Iris pigment epithelial cell (primary cell): ENCODE measurements at places on chromosomes 5 and 9.

GRCh38 chr9:30630459-30630858 lies 1754.0 kb upstream of the ACO1 start:
- no peak for DNase-seq

GRCh38 chr5:6734781-6735180 lies 21.5 kb downstream of the TENT4A start:
- DNase-seq: no peak

DNA sequence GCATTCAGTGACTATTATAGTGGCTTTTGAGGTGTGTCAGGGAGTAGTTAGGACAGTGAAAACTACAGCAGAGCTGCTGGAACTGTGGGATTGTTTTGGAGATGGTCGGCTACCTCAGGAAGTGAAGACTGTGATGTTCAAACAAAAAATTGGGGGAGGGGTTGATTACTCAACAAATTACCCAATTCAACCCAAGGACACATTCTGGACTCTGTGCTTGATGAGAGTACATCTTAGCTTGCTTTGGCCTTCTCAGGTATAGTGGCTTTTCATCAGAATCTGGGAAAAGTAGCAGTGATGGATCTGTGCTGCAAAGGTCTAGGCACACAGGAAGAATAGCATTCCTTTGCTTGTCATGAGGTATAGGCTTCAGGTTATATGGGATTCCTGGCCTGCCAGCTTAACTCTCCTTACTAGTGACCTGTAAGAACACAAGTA lies 47.0 kb downstream of the SLC44A1 start:
- DNase-seq: no peak

DNA sequence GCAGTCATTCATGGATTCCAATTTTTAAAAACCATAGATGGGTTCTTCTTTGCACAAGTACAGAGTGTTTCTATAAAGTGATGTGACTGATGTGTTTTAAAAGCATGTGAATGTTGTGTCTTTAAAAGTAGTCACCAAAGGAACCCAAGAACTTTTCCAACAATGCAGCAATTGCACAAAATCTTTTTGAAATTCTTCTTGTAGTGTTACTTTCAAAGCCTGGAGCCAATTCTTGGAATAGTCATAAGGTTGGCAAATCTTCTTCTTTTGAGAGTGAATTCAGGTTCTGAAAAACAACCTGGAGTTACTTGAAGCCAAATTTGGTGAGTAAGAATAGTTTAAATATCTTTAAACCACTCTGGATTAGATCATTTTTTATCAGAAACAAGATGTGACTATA lies 10.5 kb downstream of the GRAMD2B start:
- peak; percentile 72 for DNase-seq

- no peak for DNase-seq
Observed at GRCh38 chr5:68443091-68443490, 227.5 kb downstream of the PIK3R1 start.

DNA sequence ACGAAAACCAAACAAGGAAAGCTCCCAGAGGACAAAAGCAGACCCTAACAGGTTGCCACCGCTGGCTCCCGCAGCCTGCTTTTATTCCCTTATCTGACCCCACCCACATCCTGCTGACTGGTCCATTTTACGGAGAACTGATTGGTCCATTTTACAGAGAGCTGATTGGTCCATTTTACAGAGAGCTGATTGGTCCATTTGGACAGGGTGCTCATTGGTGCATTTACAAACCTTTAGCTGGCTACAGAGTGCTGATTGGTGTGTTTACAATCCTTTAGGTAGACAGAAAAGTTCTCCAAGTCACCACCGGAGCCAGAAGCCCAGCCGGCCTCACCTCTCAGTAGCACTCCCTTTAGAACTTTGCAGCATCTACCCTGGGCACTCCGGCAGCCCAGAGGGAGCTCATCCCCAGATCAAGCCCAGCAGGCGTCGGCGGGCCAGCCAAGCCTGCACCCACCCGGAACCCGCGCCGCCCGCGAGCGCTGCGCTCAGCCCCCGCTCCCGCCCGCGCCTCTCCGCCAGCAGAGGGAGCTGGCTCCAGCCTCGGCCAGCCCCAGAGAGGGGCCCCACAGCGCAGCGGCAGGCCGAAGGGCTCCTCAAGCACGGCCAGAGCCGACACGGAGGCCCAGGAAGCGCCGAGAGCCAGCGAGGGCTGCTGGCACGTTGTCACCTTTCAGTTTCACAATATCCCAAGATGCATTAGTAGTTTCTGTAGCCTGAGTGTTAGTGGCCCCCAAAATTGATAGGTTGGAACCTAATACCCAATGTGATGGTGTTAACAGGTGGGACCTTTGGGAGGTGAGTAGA lies 35.3 kb upstream of the CLPTM1L start:
- peak; percentile 28 for DNase-seq

DNA sequence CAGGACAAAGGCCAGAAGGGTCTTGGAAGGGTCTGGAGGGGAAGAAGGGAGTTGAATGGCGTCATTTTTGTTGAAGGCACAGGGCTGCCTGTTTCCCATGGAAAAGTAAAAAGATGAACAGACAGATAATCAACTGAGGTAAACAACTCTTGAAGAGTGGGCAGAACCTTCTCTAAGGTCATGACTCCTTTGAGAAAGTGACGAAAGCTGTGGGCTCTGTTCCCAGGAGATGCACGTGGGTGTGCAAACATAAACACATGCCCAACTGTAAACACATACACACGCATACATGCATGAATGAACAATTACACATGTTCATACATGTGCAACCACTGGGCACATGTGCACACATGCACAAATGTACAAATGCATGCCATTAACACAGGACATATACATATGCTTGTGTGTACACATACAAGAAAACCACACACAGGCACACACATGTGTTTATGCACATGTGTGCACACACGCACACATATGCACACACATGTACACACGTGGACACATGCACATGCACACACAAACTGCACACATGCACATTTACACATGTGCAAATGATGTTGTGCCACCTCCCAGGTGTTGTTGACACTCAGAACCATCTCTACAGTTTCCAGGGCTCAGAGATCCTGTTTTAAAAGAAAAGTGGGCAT lies 143.3 kb downstream of the GADD45G start:
- no peak for DNase-seq

- peak; percentile 89 for DNase-seq
Observed at GRCh38 chr9:69554945-69555344, 117.2 kb downstream of the APBA1 start.

DNA sequence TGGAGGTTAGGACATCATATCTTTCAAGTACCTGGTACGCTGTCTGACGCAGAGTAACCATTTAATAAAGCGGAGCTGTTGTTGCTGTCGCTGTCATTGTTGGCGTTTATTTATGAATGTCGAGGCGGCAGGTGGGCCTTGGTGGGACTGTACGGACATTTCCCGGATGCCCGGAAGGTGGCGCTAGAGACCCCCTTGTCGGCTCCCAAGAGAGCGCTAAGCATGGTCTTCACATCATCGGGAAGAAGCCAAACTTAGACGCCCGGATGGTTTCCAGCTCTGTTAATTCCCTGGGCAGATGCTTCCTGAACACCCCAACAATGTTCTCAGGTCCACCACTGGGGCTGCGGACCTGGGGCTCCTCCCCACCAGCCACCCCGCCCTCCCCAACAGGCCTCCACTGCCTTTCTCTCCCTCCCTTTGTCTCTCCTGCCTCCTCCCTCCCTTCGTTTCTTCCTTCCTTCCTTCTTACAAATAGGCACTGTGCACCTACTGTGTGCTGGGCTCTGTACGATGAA lies 54.1 kb downstream of the DUSP1 start:
- DNase-seq: peak; percentile 85

GRCh38 chr5:160643616-160644240 lies 208.3 kb downstream of the ATP10B start:
- DNase-seq: no peak

- DNase-seq: no peak
Observed at GRCh38 chr9:81868145-81868544, 60.1 kb upstream of the SPATA31D4 start.

DNA sequence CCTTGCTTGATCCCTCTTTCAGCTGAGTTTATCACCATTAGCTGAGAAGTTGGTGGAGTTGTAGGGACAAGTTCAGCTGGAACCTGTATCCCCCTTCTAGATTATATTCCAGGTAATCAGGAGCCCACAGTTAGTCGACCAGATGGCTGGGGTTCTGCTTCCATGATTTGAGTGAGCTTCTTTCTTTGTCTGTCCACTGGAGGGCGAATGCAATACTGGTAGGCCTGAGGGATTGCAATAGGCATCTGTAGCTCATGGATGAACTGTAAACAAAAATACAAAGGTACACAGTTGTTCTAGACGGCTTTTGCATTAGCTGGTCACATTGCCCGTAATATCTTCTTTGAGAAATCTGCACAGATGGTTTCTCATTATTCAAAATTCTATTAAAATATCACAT lies 88.9 kb downstream of the PCSK5 start:
- peak; percentile 24 for DNase-seq

DNA sequence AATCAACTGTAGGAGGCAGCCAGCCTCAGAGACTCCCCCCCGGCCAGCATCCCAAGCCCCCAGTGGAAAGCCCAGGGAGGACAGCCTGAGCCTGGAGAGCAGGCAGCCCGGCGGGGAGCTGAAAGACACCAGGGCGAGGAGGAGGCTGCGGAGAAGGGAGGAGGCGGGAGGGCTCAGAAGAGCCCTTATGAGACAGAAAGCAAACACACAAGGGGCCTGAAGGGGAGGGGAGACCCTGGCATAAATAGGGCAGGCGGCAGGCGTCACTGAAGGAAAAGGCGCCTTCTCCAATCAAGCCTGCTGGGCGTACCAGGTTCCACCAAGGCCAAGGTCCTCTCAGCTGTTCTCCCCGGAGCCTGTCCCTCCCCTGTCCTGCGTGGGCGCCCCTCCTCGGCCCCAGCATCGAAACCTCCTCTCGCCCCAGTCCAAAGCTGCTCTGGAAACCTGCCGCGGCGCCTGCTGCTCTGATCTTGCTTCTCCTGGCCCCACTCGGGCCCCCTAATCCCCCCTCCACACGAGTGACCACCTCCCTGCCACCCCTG lies 1.3 kb downstream of the SLC9A3 start:
- no peak for DNase-seq

DNA sequence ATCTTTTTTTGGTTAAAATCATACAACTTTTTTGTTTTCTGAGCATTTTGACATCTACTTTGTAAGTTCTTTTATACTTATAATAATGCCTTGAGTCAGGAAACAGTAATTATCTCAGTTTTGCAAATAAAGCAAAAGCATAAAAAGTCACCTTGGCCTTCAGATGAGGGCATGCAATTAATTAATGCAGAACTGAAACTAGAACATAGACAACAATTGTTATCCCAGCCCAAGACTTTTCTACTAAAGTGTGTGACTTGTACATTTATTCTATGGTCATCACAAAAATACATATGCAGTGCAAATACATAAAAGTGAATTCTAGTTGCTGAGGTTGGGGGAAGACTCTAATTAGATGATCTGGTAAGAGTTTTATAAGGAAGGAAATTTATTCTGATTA lies 179.9 kb downstream of the ST8SIA4 start:
- DNase-seq: no peak

DNA sequence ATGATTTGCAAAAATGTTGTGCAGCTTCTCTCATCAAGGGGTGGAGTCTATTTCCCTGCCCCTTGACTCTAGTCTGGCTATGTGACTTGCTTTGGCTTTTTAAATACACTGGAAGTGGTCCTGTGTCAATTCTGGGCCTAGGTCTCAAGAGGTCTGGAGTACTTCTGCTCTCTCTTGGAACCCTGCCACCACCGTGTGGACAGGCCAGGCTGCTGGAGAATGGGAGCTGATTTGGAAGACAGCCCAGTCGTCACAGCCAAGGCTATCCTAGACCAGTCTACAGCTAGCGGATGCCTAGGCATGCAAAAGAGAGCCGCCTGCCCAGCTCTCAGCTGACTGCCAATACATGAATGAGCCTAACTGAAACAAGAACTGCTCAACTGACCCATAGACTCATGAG lies 56.7 kb upstream of the CLINT1 start:
- peak; percentile 33 for DNase-seq

DNA sequence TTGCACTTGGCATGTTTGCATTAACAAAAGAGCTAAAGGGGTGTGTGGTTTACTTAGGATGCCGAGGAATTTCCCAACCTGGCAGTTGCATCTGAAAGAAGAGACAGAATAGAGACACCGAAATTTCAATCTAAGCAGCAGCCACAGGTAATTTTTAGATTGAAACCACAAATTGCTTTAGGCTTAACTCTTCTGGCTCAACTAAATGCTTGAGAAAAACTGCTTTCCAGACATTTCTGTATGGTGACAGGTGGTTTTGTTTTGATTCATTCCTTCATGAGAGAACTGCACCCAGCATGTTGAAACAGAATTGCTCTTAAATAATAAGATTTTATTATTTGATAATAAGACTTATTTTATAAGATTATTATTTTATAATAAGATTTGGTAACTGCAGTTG lies 21.5 kb downstream of the SECISBP2 start:
- no peak for DNase-seq

DNA sequence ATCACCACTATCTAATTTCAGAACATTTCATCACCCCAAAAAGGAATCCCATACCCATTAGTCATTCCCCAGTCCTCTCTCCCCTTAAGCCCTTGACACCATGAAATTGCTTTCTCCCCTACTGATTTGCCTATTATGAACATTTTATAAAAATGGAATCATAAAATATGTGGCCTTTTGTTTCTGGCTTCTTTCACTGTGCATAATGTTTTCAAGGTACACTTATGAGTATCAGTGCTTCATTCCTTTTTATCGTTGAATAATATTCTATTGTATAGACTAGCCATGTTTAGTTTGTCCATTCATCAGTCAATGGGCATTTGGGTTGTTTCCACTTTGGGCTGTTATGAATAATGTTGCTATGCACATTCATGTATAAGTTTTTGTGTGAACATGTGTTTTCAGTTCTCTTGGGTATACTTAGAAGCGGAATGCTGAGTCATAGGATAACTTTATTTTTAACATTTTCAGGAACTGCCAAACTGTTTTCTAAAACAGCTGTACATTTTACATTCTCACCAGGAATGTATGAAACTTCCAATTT lies 40.4 kb upstream of the FGF1 start:
- peak; percentile 89 for DNase-seq

DNA sequence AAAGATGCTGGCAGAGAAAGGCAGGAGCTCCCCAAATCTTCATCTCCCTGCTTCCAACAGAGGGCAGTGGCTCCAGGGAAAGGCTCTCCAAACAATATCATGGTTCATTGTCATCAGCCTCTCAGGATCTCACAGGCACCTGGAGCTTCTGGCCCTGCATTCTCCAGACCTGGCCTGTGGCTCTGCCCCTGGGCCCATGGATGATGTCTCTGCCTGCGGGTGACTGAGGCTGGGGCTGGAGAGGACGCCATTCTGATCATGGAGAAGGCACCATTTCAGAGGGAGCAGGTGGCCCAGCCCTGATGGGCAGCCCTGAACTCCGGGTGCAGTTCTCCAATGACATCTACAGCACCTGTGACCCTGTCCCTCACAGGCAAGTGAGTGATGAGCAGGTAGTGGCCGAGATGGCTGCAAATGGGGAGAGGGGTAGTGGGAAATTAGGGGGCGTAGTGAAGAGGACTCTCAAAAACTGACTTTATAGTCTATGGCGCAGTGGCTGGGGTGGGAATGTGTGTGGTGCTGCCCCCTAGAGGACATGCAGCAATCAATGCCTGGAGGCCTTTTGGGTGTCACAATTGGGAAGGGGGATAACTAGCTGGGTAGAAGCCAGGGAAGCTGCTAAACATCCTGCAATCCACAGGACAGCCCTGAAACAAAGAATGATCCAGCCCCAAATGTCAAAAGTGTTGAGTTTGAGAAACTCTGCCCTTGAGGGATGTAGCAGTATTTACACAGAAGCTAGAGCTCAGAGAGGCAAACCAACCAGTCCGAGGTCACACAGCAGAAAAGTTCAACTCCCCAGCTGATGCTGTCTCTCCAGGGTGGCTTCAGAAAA lies 3.2 kb downstream of the SH3PXD2B start:
- DNase-seq: peak; percentile 45

- DNase-seq: no peak
Observed at GRCh38 chr9:114350636-114351401, 21.1 kb downstream of the ORM2 start.
